ENCODE measurements at places on chromosomes 5 and 9.
A peak's percentile ranks its signal among the peaks of the same experiment; 100 is the strongest.

DNA sequence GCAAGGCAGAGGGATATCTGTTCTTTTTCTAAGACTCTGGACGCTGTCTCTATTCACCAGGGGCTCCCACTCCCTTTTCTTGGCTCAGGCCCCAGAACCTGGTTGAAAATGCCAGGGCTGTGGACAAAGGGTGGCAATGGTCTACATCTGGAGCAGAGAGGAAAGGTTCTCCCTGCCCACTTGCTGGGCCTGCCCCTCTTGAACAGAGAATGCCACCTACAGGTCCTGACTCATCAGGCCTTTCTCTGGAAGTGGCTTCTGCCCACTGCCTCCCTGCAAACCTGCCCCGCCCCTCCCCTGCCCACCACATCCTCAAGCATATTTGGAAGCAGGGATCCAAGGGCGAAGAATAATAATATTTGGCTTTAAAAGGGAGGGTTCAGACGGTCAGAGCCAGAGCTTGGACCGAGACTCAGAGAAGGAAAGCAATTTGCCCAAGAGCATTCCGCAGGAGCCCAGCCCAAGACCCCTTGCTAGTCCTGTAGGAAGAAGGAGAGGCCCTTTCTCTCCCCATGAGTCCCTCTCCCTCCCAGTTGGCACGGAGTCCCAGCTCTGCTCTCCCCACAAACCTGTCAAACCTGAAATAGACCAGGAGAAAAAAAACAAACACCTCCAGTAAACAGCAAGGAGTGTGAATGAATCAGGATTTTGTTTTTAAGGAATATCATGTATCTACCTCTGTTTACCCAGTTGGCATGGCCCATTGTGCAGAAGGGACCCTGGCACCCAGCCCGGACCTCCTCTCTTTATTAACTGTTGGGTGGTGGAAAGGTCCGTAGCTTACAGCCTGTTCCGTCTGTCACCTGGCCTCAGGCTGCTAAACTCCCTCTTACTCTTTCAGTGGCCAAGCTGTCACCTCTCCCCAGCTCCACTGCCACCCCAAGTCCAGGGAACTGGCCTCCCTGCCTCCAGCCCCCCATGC, 37.7 kb upstream of the STXBP1 start:
- DNase-seq = no peak

GRCh38 chr9:129547063-129547462, 73.8 kb downstream of the C9orf50 start:
- no peak for DNase-seq

DNA sequence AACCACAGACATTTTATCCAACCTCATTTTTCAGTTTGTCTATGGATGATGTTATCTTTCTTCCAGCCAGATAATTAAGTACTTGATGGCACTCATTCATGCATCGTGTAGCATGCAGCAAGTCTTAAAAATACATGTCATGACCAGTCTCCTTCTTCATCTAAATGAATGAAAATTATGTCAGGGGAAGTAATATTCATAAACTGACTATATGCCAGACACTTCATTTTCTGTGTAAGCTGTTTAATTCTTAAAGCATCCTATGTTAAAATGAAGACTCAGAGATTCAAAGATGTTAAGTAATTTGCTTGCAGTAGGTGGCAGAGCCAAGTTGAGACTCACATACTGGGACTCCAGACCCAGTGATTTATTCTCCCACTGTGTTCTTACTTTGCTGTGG, 181.7 kb upstream of the CD180 start:
- no peak for DNase-seq

DNA sequence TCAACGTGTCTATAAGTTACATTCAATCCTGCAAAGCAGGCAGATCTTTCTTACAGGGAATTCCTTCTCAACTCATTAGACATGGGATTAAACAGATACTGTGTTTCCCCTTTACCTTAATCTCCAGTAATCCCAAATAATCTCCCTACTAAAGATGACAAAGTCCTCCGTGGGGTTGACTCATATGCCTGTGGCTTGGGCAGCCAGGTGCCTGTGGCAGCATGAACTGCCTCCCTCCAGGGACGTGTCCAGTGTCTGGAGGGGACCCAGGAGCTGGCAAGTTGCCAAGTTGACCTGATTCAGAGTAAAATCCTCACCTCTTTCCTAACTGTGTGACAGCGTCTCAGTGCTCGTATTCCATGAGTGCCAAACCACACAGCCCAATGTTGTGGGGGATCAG, 94.6 kb upstream of the PTCH1 start:
- no peak for DNase-seq

- no peak for DNase-seq
These were observed 89.8 kb upstream of the COL5A1 start for GRCh38 chr9:134551644-134552348.

DNA sequence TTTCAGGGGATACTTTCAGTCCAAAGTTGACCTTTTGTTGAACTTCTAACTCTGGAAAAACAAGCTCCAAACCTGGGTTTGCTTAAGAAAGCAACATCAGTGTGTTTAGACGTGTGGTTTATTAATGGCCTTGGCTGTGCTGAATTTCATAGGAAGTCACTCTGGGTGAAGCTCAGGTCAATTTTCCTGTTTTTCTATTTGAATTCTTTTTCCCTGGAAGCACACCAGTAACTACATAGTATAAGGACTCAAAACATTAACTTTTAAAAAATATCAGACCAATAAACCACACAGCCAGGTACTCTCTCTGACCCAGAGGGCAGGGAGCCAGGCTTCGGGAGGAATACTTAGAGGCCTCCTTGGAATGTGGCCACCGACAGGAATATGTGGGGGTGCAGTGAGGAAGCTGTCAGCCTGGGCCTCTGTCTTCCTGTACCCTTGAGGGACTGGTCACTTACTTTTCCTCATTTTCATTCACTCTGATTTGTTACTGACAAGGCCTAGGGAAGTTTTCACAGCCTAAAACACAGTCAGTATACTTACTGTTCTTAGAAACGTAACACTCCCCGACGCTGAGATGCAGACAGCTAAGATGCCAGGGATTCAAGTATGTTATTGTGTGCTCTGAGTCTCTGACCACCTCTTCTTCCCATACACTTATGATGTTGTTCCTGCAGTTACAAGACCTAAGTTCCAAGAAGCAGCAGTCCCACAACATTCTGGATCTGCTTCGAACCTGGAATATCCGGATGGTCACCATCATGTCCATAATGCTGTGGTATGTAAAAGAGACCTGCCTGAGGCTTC, 18.9 kb downstream of the SLC22A5 start:
- DNase-seq = no peak

DNA sequence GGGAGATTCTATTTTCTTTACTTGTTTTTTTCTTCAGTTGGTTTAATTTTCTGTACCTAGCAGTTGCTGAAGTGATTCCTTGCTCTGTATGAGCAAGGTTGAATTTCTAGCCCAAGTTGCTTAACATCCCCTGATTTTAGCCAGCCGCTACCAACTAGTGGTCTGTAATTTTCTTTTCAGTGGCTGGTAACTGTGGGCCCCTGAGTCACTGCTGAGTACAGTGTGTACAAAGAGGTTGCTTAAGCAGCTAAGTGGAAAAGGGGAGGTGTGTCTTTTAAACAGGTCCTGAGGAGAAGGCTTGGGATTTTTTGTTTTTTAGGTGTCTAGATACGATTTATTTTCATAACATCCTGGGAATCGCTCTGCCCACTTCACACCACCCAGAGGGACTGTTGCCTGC, 254.7 kb downstream of the NR3C1 start:
- no peak for DNase-seq

DNA sequence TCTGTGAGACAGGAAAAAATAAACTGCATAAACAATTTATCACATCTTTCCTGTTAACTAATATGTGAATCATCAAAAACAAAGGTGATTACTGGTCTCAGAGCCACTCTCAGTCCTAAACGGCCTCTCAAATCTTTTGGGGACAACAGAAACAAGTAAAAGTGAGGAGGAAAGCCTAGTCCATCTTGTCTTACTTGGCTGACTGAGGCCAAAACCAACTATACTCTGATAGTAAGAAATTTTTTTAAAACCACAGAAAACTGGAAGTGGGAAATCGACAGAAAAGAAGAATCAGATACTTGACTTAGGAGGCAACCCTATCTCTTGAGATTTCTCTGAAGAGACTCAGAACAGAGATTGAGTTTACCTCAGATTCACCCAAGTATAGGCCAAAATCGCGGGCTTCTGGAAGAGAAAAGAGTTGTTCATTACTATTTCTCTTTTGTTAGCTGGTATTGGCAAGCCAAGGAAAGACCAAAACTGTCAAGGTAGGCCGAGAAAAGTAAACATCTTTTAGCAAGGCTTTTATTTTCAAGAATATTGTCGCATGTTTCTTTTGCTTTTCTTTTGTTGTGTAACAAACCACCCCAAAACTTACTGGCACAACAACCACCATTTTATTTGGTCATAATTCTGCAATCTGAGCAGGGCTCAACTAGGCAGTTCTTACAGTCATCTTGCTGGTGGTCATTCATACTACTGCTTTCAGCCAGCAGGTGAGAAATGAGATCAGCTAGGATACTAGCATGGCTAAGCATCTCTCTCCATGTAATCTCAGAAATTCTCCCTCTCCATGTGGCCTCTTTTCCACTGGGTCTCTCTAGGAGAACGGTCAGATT, 46.1 kb downstream of the RFX3 start:
- DNase-seq = no peak

- DNase-seq = no peak
These were observed 145.1 kb upstream of the DAB2 start for GRCh38 chr5:39569857-39570256.

DNA sequence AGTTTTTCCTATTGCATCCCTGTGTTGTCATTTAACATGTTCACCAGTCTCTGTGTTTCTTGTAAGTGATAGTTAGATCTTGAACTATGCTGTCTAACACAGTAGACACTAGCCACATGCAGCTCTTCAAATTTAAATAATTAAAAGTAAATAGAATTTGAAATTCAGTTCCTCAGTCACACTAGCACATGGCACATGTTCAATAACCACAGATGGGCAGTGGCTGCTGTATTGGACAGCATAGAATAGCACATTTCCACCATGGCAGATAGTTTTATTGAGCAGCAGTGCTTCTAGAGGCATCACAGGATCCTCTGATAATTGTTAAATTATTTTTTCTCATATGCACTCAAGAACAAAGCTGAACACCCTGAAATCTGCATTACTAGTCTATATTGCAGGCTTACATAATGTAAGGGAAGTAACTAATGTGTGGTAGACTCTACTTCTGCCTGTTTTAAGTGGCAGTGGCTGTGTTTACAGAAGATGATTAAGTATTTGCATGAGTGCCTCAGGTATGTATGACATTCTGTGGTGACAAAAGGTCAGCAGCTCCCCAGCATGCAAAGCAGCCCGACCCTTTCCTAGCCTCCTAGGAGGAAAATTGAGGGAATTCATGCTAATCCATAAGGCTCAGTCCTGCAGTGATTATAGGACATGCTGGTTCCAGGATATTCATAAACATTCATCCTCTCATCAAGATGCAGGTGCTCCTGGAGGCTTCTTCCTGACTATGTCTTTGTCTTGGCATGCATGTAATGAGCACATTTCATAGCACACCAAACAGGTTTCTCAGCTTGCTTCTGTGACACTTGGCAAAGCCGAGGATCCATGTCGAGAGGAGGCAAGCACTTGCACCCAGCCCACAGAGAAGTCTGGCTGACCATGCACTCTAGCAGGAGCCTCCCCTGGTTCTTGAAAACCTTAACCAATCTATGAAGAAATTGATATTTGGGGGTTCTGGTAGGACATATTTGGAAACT, 45.5 kb downstream of the SH3RF2 start:
- DNase-seq = peak; percentile 33

GRCh38 chr9:90307167-90307833, 335.3 kb downstream of the DIRAS2 start:
- no peak for DNase-seq

- peak; percentile 92 for DNase-seq
These were observed at the start of gene DMRTA1 for GRCh38 chr9:22446589-22446949. Gene DMRTA1, plus strand, starts transcription at chr9:22446824. Its CDS starts 242 bp downstream, at chr9:22447066.

DNA sequence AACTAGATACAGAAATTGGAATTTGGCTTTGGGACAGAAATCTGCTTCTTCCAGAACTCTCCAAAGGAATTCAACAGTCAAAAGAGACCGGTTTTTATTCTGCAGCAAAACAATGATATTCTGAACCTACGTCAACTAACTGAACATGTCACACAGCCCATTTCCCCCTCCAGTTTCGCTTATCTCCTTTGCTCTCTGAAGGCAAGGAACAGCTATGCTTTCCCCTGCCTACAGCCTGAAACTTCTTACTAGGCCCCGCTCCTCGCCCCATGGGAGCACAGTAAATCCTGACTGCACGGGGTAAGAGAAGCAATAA, 488 bp downstream of the SKIC3 start:
- DNase-seq = no peak

DNA sequence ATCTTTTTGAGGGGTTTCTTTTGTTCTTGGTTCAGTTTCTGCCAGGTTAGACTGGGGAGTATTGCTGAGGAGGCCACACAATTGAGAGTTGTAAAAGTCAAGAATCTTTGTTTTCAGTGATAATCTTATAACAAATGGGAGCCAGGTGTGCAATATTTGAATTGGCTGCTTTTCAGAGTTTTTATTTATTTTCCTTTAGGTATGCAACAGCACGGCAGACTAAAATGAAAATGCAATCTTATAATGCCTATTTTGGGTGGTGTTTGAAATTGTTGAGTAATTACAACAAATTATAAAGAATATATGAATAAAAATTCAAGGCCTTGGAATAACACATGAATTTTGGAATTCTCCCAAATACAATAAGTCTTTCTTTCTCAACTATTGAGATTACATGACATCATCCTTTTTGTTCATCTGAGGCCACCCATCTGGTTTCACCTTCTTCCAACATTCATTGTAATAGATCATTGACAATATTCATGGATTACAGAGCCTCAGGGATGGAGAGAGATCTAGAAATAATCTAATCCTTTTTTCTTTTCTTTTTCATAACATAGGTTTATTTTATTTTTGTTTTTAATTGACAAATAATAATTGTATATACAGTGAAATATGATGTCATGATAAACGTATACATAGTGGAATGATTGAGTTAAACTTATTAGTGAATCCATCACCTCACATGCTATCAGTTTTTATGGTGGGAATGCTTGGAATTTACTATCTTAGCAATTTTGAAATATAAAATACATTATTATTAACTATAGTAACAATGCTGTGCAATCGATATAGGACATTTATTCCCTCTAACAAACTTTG, 1061.0 kb downstream of the NR2F1-AS1 start:
- DNase-seq = no peak

DNA sequence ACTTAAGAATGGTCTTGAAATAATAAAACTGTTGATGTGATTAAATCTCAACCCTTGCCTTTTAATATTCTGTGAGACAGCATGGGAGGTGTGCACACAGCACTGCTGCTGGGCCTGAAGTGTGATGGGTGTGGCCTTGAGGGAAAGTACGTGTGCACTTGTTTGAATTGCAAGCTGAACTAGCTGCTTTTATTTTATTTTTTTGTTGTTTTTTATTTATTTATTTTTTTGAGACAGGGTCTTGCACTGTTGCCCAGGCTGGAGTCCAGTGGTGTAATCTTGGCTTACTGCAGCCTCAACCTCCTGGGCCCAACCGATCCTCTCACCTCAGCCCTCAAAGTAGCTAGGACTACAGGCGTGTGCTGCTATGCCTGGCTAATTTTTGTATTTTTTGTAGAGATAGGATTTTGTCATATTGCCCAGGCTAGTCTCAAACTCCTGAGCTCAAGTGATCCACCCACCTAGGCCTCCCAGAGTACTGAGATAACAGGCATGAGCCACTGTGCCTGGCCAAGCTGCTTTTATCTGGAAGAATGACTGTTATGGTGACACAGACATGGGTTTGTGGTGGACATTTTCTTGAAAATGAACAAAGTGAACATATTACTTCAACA, 58.9 kb downstream of the GPR107 start:
- no peak for DNase-seq
